Stimulated activated naive CD4-positive, alpha-beta T cell treated with Interleukin-2 at 50 U/mL for 16 hours (primary cell): ENCODE measurements at places on chromosomes 3 and 15.
A peak's percentile ranks its signal among the peaks of the same experiment; 100 is the strongest.

DNA sequence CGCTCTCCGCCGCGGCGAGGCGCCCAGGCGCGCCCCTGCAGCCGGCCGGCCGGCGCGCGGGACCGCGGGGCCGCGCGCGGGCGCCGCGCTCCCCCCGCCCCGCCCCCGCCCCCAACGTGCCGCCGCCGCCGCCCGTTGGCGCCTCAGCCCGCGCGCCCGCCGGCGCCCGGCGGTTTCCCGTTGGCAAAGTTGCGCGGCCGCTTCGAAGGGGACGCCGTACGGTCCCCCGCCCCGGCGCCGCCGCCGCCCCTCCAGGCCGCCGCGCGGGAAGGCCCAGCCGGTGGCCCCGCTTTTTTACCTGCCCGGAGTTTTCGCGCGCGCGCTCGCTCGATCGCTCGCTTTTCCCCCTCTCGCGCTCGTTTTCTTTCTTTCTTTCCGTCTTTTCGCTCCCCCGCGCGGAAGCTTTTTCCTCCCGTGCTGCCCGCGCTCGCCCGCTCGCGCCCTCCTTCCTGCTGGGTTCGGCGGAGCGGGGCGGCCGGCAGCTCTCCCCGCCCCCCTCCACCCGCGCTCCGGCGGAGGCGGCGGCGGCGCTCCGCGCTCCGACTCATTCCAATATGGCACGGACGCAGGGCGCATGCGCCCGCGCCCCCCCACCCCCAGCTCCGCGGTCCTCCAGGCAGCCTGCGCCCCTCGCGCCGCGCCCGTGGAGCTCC is at the start of gene SFMBT1:
Gene SFMBT1, minus strand, starts transcription at position 556 of the 653 bp plus-strand sequence. CDS start 76,945 bp downstream, outside the sequence.
- peak; percentile 68 for DNase-seq

DNA sequence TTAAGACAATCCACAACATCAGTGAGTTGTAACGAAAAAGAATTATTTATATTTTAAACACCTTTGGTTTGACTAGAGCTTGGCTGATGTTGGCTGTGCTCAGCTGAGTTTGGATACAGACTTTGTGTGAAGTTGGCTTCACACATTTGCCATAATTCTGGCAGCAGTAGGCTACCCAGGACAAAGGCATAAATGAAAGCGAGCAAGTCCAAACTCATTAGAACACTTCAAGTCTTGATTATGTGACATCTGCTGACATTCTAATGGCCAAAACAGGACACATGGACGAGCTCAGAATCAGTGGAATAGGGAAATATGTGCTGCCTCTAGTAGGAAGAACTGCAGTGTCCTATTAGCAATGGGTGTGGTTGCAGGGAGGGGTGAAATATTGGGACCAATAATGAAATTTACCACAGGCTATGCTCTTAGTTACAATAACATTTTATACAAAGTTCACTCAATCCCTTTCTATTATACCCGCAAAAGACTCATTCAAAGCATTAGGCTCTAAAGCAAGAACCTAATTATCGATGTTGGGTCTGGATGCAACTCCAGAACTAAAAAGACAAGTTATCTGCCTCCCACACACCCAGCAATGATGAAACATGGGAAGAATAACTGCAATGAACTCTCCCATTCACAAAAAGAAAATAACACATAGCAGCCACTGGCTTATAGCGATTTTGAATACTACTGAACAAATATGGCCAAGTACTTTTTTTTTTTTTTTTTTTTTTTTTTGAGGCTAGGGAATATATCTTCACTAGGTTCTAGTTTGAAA is 493.9 kb upstream of the RASGRP1 start:
- no peak for DNase-seq

DNA sequence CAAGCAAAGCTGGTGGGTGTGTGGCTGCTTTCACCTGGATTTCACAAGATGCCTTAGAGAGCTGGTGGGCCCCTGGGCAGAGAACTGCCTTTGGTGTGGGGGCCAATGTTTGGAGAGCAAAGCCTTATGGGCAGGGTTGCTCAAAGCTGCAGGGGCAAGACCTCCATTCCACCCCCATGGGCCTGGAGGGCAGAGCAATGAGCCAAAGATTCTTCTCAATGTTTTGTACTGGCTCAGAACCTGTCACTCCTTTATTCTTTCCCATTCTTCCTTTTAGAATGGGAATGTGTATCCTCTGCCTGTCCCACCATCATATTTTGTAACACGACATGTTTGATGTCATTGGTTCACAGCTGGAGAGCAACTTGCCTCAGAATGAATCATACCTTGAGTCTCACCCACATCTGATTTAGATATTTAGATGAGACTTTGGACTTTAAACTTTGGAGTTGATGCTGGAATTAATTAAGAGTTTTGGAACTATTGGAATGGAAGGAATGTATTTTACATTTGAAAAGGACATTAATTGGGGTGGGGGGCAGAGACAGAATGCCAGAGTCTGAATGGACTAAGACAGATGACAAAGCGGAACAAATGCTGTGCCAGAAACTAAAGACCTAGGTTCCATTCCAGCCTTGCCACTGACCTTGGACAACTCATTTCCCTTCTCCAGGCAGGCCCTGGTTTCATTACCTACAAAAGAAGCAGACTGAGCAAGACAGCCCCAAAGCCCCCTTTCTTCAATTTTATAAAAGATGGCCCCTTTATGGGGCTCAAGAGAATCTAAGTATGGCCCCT is 72.9 kb downstream of the DAPK2 start:
- no peak for DNase-seq

DNA sequence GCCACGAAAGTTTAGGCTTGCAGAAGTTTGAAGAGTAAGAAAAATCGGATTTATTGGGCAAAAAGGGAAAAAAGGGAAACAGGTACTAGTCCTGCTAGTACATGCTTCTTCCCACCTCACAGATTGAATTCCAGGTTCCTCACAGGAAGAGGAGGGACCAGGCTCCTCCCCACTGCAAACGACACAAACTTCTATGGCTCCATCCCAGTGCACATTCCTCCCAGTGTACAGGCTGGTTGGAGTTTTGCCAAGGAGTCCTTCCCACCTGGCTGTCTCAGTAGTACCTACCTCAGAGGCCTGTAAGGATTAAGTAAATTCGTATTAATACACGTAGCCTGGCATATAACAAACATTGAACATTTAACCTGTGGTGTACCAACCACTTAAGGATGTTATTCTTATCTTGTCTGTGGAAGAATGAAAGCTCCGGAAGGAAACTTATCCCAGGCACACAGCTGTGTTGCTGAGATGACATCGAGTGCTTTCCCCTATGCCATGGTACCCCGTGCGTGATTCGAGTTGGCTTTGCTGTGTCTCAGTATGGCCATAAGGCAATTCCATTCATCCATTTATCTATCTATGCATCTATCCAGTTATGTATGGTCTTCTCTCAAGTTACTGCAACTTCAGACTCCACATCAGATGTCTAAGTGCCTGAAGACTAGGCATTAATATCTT is 294.3 kb downstream of the LRTM1 start:
- DNase-seq: no peak

GRCh38 chr15:30904812-30905211 is 1.1 kb downstream of the FAN1 start:
- DNase-seq: no peak

DNA sequence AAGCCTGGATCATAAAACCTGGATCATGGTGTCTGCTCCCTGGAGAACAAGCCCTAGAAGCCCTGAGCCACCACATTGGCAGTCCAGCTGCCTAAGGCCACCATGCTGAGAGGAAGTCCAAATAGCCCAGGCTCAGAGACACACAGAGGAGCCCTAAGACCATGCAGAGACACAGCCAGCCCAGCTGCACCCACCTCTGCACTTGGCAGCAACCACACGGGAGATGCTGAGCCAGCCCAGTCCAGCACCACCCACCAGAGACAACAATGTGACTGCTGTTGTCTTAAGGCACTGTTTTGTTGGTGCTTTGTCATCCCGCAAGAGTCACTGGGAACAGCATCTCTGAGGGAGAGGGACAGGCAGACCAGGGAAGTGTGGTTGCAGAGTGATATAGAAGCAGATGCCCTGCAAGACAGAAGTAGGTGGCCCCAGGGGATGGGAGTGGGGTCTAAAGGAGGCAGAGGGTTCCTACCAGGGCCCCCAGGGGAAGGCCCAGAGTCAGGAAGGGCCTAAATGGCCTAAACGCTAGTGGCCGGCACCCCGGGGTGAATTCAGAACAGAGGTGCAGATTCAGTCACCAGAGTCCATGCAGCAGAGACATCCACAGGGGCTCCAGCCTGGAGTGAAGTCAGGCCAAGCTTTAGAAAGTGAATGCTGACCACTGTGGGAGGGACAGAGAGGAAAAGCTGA is 105.4 kb upstream of the PRR20G start:
- DNase-seq: no peak

GRCh38 chr3:124856677-124857076 is 30.5 kb downstream of the ITGB5 start:
- DNase-seq: no peak

DNA sequence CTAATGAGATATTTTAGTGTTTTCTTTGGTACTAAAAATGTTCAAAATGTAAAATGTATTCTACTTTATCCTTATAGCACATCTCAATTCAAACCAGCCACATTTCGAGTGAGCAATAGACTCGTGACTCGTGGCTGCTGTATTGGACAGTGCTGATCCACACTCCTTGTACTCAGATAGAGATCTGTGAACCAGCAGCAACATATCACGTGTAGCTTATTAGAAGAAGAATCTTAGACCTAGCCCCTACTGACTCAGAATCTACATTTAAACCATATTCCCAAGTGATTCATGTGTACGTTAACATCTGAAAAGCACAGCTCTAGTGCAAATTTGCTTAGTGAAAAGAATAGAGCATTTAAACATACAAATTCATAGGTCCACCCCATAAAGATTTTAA is 130.9 kb downstream of the IL1RAP start:
- no peak for DNase-seq

GRCh38 chr3:46187876-46188275 is 20.2 kb downstream of the CCR1 start:
- no peak for DNase-seq

- DNase-seq: no peak
Measured at GRCh38 chr3:23819599-23820360, 14.0 kb downstream of the UBE2E1 start.

DNA sequence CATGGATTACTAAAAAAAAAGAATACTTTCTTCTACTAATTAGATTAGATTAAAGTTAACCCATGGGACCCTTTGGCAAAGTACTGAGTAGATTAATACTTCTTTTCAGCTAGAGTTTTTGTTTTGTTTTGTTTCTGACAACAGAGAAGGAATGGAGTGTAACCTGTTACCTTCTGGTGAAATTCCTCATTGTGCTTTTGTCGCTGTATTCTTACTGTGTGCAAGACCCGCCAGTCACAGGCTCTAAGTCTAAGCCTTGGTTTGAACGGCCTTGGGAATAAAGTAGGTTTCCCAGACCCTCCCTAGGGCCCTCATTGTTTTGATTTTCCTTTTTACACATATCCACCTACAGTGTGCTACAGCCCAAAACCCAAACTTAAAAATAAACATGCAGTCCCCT is 171.1 kb upstream of the IL12A start:
- no peak for DNase-seq

GRCh38 chr15:65333856-65334255 is 29.4 kb downstream of the RNU5B-1 start:
- no peak for DNase-seq

DNA sequence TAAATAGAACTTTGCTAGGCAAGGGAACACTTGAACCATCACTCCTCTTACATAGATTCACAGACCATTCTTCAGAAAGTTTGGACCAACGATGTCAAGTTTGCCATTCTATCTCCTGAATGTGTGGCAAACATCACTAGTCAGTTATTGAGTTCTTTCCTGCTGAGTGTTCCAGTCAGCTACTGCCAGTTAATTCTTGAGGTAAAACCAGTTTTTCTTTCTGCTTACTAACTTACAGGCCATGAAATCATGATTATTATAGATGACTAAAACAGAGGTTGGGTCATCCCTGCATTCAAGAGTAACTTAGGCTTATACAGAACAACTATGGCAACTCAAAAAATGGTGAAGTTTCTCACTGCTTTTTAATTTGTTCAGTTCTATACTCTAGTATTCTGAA is 88.2 kb downstream of the AP4E1 start:
- no peak for DNase-seq

DNA sequence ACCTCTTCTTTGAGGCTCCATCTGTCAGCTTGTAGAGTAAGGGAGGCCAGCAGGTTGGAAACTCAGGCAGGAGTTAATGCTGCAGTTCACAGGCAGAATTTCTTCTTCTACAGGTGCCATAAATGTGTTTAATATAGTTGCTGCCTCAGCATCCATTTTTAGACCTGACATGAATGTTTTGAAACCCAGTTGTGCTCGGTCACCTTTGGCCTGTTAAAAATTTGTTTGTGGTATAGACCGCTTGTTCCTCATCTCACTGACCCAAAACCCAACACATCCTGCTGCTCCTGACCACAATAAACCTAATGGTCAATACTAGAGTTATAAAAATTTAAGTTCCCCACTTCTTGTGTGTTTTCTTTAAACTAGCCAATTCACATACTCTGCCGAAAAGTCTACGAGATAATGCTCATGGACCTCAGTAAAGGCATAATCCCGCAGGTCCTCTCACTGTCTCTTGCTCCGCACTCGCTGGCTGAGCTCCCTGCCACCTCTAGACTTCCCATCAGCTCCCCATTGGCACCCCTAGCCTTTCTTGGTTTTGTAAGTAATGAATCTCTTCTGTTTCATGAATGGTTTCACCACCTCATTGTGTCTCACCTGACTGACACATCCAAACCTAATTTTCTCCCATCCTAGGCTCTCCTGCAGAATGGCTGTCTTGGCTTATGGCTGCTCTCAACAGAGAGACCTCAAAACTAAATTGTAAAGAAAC is 138.5 kb upstream of the STRIT1 start:
- DNase-seq: no peak

GRCh38 chr15:83413054-83413719 is 34.0 kb upstream of the SH3GL3 start:
- no peak for DNase-seq

- DNase-seq: no peak
Measured at GRCh38 chr3:133547432-133548041, 25.9 kb upstream of the CDV3 start.

GRCh38 chr3:31882895-31883294 is 98.2 kb downstream of the OSBPL10 start:
- no peak for DNase-seq

GRCh38 chr3:13492976-13493866 is 13.1 kb downstream of the HDAC11 start:
- no peak for DNase-seq

- no peak for DNase-seq
Measured at GRCh38 chr3:144763878-144764454, 792.3 kb downstream of the DIPK2A start.

- no peak for DNase-seq
Measured at GRCh38 chr15:27499191-27499590, 528.2 kb downstream of the GABRG3 start.
